ENCODE measurements at places on chromosomes 2 and 18.

DNA sequence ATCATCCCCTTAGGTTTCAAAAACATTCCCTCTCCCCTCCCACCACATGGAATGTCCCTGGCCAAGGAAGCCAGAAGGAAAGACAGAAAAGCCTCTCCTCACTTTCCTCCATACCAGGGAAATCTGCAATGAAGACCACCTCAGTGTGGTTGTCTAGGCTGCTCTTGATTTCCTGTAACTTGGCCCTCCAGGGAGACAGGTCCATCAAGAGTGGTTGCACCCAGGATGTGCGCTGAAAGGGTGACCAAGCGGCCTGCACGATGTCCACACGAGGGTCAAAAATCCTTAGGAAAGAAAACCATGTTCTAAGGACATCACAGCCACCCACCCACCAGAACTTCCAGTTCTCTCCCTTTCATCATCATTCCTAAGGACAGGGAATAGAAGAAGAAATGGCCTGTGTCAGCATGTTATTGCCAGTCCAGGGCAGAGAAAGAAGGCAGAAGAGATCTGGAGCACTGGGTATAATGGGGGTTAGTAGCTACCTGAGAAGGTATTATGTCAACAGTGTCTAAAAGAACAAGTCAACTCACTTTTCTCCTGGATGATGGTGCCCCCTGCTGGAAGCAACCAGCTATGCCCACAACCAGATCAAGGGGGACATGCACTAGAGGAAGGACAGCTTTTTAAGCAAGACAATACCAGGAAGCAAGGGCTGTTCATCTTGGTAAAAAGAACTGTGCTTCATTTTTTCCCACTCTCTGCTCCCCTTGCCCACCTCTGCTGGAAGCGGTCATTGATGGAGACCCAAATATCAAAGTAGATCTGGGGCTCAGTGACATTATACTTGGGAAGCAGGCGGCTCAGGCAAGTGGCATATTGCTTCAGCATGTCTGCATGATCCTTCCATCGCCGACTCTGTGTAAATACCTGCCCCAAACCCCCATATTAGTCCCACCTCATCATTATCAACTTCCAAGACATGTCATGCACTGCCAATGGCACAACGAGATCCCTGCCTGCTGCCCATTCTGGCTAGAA is 9.3 kb downstream of the GGCX start:
- peak; percentile 58 for DNase-seq

- DNase-seq, result no peak
Observed at GRCh38 chr2:34307636-34308035, 708.5 kb upstream of the FAM98A start.

DNA sequence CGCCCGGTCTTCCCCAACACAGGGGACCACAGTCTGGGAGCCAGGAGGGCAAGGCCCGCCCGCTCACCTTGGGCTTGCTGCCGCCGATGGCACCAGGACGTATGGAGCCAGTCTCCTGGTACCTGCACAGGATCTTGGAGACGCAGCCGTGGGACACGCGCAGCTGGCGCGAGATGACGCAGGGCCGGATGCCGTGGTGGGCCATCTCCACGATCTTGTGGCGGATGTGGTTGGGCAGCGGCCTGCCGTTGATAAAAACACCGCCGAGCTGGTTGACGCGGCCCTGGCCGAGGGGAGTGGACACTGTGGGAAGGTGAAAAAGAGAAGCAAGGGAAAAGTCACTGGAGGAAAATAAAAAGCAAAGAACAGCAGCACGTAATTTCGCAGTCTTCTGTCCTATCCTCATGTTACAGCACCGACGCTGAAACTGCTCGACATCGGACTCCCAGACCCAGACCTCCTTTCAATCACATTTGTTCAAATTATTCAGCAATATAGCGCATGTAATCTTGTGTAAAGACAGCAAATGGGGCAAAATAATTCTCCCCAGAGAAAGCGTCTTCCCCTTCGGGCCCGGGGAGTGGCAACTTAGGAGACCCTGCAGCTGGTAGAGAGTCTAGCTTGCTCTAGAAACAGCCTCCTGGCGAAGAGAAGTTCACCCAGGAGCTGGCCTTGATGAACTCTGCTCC is 1.7 kb downstream of the PAX3 start:
- DNase-seq, result no peak

DNA sequence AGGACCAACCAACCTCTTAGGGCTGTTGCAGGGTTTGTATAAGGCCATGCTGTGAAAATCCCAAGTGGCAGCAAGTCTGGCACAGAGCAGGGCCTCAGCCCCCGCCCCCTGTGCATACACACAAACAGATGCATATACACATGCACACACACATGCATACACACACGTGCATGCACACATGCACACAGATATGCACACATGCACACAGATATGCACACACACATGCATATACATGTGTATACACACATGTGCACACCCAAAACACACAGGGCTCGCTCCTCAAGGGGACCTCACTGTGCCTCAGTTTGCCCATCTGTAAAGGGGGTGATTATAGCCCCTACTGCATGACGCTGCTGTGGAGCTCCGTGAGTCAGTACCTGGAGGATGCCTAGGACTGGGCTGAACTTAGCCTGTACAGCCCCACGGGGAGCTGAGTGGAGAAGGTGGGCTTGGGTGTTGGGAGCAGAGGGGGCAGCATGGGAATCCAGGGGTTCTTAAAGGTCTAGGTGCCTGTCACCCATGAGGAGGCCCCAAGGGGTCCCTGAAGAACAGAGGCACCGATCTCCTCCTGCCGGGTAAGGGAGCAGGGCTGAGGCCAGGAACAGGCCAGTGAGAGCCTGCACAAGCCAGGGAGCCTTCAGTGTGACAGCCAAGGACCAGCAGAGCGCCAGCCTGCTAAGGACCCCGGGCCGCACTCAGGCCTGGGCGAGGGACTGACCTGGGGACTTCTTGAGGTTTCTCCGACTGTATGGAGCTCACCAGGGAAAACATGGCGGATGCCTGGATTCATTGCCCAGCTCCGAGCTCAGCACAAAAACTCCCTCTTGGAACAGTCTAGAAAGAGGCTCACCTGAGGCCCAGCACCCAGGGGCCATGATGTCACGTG is 24.0 kb upstream of the ALPI start:
- no peak for DNase-seq

- peak; percentile 46 for DNase-seq
Observed at GRCh38 chr2:101305492-101306078, 2.9 kb downstream of the RNF149 start.

DNA sequence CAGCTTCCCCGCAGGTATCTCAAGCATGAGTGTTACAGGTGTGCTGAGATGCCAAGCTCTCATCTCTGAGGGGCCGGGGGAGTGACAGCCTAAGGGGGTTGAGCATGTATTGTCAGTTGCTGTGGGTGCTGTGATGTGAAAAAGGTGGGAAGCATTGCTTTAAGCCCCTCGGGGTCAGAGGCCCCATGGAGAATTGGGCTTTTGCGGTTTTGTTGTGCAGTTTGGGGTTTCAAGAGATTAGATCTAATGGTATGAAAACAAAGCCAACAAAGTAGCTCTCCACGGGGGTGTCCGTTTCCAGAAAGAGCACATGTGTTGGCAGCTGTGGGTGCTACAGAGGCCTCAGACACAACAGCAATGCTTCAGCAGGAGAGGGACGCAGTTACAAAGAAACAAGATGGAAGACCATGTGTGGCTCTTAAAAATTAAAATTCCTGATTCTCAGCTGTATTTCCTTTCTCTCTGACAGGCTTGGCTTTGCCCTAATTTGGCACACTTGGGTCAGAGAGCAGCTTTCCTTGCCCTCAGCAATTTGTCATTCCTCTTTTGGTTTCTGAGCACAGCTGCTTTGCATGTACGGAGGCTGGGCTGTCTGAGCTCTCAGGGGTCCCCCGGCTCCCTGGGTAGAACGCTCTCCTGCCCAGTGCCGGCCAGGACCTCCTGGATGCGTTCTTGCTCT is 69.9 kb downstream of the TMEM247 start:
- DNase-seq, result no peak

DNA sequence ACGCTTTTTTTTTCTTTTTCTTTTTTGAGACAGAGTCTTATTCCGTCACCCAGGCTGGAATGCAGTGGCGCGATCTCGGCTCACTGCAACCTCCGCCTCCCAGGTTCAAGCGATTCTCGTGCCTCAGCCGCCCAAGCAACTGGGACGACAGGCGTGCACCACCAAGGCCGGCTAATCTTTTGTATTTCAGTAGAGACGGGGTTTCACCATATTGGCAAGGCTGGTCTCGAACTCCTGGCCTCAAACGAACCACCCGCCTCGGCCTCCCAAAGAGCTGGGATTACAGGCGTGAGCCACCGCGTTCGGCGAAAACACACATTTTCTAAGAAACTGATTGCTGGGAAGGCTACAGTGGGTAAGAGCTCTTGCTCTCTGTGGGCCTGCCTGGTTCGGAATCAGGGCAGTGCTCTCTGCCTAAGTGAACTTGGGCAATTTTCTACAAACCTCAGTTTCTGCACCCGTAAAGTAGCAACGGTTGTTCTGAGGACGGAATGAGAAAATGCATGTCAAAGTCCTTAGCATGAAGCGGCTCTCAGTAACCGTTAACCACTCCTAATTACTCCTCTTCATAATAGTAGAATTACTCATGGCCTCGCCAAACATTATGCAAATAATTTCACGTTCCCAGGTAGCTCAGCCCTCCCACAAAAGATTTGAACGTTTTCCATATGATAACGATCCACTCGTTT is 1.0 kb upstream of the PMAIP1 start:
- DNase-seq, result no peak

DNA sequence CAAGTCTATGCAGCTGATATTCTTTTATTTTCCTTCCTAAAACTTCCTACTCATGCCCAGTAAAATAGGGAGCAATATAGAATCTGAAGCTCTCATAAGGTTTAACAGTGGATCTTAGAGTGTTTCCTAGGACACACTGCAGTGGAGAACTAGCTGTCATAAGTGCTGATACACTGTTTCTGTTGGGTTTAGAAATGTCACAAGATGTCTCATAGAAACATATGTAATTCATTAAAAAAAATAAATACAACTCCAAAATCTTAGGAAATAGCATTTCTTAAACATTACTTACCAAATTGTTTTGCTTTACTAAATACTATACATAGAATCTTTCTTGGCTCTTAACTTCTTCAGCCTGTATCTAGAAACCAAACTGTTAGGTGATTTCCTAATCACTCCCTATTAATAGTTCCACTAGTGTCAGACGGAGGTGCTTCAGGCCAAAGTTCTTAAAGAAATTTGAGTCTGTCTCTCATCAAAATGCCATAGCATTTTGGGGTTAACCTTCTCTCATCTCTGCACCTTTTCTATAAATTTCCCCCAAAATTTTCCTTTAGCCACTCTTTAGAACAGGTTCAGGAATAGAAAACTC is 93.7 kb downstream of the CERKL start:
- DNase-seq, result peak; percentile 1

- no peak for DNase-seq
Observed at GRCh38 chr18:58310517-58310916, 266.5 kb downstream of the NEDD4L start.

- DNase-seq, result no peak
Observed at GRCh38 chr2:9641641-9642040, 10.8 kb upstream of the YWHAQ start.

- DNase-seq, result no peak
Observed at GRCh38 chr2:155830817-155831579, 501.5 kb downstream of the NR4A2 start.

DNA sequence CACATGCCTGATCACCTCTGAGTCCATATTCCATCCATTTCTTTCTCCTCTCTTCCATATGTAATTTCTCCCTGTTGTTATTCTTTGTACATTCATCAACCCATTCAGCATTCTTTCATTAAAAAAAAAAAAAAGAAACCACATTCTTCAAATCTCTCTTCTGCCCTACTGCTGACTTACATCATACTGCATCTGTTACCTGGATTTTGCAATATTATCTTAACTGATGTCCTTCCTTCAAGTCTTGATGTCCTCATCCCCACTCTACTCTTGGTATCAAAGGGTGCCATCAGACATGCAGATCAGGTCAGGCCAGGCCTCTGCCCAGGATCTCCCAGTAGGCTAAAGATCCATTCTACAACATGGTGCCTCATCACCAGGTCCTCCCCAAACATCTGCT is 90.6 kb downstream of the SGPP2 start:
- no peak for DNase-seq

GRCh38 chr2:210324458-210324857 is 9.5 kb upstream of the MYL1 start:
- no peak for DNase-seq

GRCh38 chr18:77006305-77007175 is 126.0 kb downstream of the MBP start:
- DNase-seq, result no peak

GRCh38 chr18:22176420-22177326 is 7.3 kb downstream of the GATA6 start:
- DNase-seq, result no peak

GRCh38 chr2:195709901-195710806 is 53.1 kb downstream of the SLC39A10 start:
- DNase-seq, result peak; percentile 38

- DNase-seq, result no peak
Observed at GRCh38 chr2:63662028-63662804, 73.5 kb downstream of the MDH1 start.

GRCh38 chr2:136029149-136029548 is 43.7 kb upstream of the DARS1 start:
- no peak for DNase-seq

DNA sequence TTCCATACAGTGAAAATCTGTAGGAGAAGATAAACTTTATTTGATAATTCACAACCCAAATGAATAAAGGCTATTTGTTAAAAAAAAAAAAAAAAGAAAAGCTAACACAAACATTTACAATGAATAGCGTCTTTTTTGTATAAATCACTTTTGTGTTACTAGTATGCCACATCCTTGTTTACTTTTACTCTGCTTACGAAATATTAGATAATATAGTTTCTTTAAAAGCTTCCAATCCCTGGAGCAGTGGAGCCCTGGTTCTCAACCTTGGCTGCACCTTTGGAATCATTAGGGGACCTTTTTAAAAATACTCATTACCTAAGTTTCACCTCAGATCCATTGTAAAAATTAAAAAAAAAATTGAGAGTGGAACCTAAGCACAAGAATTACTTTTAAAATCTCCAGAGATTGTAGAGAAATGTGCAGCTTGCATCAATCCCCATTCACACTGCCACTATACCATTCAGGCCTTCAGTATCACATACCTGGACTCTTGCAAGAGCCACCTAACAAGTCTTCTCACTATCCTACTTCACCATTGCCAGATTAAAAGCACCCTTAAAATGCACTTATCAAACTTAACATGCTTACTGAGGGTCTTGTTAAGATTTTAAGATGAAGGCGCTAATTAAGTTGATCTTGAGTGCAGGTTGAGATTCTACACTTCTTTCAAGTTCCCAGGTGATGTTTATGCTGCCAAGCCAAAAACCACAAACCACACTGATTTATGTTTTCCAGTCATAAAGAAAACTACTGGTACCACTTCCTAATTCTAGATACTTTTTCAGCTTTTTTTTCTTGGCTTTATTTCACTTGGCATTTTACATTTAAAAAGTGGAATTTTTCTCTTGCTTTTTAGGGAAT is 59.7 kb upstream of the ZC3H15 start:
- DNase-seq, result no peak

DNA sequence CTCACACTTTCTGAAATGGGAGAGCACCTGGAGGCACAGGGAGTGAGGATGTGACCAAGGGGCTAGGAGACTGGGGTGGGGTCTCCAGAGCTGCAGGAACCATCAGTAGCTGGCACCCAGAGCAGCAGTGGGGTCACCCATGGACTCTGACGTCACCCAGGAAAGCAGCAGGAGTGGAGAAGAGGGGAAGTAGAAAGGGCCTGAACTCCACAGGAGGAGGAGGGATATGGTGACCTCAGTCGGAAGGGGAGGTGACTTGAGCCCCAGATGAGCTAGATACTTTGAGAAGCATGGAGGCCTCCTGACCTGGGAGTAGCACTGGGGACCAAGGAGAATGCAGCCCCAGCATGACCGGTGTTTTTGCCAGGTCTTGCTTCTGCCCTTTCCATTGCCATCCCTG is 8.8 kb downstream of the NMUR1 start:
- DNase-seq, result no peak
